ENCODE measurements at places on chromosomes 4 and X.
A peak's percentile ranks its signal among the peaks of the same experiment; 100 is the strongest.

GRCh38 chr4:161364681-161365080, 799.1 kb downstream of the FSTL5 start:
- H3K27me3 ChIP-seq: no peaks in the 10 kb centered on the region
- no peak overlapping the region for H3K27ac ChIP-seq
- H3K36me3 ChIP-seq: no peaks in the 10 kb centered on the region
- DNase-seq: no peak
- H3K4me3 ChIP-seq: no peak overlapping the region

DNA sequence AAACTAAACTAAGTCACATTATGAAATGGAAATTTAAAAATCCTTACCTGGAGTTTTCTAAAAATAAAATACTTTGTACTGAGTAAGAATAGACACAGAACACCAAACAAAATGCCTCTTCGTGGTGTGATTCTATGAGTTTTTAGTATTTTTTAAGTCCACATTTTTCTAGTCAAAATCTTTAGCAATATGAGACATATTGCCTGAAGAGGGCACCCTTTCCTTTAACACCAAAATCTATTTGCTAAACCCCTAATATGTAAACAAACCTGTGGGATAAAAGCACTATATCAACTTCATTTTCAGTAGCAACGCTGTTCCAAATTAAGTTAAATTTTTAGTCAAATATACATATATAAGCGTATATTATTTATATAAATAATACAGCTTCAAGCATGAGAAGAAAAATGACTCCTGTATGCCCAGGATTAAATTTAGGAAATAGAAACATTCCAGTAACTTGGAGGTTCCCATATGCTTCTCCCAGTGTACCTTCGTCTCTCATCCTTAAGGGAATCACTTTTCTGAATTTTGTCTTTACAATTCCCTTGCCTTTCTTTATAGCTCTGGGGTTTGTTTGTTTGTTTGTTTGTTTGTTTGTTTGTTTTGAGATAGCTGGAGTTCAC, 23.0 kb upstream of the PGM2 start:
- no peaks in the 10 kb centered on the region for H3K36me3 ChIP-seq
- DNase-seq: no peak
- no peaks in the 10 kb centered on the region for H3K4me1 ChIP-seq
- H3K27ac ChIP-seq: no peak overlapping the region
- H3K4me3 ChIP-seq: no peak overlapping the region

- H3K4me1 ChIP-seq: no peaks in the 10 kb centered on the region
- no peaks in the 10 kb centered on the region for H3K36me3 ChIP-seq
- H3K27ac ChIP-seq: no peak overlapping the region
- no peak for DNase-seq
- H3K4me3 ChIP-seq: no peak overlapping the region
- H3K27me3 ChIP-seq: no peaks in the 10 kb centered on the region
These were observed 120.6 kb upstream of the TBC1D9 start for GRCh38 chr4:140876615-140877364.

DNA sequence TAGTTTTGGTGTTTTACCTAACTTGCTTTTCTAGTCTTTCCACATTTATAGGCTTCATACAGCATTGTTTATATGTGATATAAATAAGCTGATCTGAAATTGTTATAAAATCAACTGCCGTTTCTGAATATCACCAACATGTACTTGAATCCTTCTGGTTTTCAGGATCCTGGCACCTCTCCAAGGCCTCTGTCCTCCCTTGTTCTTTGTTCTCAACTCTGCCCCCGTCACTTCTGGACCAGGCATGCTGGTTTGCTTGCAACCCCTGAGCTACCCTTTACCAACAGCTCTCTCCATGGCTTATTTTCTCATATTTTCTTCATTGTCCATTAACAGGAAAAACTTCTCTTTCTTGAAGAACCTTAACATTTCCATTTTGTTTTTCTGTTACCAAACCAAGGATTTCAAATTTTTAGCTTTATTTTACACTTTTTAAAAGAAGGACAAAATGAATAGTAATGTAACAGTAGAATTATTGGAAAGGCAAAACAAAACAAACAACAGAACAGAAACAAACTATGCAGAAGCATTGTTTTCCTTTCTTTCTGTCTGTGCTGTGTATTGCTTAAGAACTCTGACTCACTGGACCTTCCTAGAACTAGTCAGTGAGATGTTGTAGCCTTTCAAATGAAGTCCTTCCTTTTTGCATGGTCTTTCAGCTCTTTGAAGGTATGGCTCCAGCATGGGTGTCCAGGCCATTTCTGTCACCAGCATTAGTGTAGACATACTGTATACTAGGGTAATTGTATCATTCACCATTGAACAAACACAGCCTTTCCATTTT, 44.8 kb downstream of the BANK1 start:
- H3K4me3 ChIP-seq: no peak overlapping the region
- peak overlapping the region; percentile 22 for H3K27ac ChIP-seq
- H3K36me3 ChIP-seq: no peaks in the 10 kb centered on the region
- peaks cover 11% of the 10 kb centered on the region for H3K4me1 ChIP-seq
- H3K27me3 ChIP-seq: no peaks in the 10 kb centered on the region

GRCh38 chrX:108397627-108398391, 40.4 kb downstream of the COL4A6 start:
- H3K4me1 ChIP-seq: peaks cover 3% of the 10 kb centered on the region
- no peak for DNase-seq
- H3K36me3 ChIP-seq: no peaks in the 10 kb centered on the region

DNA sequence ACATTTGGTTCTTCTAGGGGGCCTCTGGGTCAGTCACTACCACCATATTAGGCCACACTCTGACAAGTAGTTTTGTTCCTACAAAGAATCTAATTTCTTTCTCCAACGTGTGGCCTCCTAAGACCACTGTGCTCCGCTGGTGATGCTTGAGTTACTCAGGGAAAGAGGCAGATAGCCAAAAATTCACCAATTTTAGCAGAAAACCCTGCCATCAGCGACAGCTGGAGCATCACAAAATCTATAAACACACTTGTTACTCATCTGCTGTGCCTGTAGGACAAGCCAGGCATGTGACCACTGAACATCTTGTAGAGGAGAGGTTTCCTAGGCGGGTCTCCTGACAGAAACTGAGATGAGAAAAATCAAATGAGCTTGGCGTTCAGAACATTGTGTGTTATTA, 105.4 kb downstream of the SYNPO2 start:
- DNase-seq: no peak
- H3K4me3 ChIP-seq: no peak overlapping the region

DNA sequence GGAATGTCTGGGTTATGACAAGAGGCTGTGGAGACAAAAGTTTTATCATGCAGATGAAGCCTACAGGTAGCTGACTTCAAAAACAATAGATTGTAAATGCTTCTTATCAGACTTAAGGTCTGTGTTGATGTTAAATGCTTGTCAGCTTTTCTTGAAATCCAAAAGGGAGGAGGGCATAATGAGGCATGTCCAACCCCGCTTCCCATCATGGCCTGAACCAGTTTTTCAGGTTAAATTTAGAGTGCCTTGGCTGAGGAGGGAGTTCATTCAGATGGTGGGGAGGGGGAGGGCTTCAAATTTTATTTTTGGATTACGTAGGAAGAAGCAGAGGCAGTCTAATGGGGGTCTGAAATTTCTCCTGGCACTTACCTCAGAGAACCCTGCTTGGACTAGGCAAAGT, 207.7 kb upstream of the HDX start:
- H3K4me3 ChIP-seq: no peak overlapping the region
- H3K36me3 ChIP-seq: no peaks in the 10 kb centered on the region
- no peaks in the 10 kb centered on the region for H3K27me3 ChIP-seq
- H3K27ac ChIP-seq: no peak overlapping the region
- no peaks in the 10 kb centered on the region for H3K4me1 ChIP-seq
- DNase-seq: no peak

DNA sequence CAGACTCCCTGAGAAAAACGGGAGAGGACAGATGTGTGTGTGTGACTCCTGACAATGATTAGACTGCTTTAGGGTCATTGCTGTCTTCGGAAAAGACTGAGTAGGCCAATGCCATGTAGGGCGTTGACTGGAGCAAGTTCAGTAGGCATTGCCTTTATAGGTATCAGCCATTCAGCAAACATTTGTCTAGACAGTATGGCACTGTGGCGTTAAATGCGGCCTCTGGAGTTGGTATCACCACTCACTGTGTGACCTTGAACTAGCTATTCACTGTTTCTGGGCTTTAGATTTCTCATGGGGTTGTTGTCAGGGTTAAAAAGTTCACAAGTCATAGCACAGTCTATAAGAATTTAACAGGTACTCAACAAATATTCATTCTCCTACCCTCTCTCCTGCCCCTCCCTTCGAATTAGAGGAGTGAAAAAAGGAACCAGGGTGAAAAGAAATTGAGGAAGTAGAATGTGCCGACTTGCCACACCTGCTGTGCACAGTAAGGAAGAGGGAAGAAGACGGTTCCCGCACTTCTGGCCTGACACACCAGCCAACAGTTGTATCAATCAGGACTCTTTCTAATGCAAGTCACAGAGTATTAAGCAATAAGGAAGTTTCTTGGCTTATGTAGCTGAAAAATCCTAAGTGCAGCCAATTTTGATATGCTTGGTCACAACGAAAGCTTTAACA, 83.2 kb upstream of the PLAC8 start:
- H3K36me3 ChIP-seq: no peaks in the 10 kb centered on the region
- no peaks in the 10 kb centered on the region for H3K27me3 ChIP-seq
- no peak for DNase-seq
- H3K27ac ChIP-seq: peak overlapping the region; percentile 87
- H3K4me3 ChIP-seq: no peak overlapping the region

DNA sequence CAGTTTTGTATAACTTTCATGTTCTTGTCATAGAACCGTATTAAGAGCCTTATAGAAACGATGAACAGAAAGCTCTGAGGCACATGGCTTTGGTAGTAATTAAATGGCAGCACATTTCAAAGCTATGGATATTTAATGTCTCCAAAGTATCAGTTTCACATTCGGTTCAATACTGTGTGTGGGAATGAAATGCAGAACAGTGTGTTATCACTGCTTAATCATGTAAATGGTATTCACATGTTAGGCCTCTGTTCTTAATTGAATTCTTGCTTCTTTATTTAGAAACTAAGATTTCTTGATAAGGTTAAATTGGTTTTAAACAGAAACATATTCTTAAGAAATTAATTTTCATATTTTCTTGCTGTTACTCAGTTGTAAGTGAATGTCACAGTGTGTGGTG, 701.0 kb upstream of the PITX2 start:
- no peak overlapping the region for H3K4me3 ChIP-seq
- H3K4me1 ChIP-seq: no peaks in the 10 kb centered on the region
- H3K27me3 ChIP-seq: no peaks in the 10 kb centered on the region
- DNase-seq: no peak

GRCh38 chrX:111386615-111387233, 25.3 kb downstream of the DCX start:
- no peak overlapping the region for H3K4me3 ChIP-seq
- no peaks in the 10 kb centered on the region for H3K27me3 ChIP-seq
- H3K27ac ChIP-seq: no peak overlapping the region
- DNase-seq: no peak

GRCh38 chrX:119692191-119693039, 553 bp downstream of the SEPTIN6 start:
- H3K27me3 ChIP-seq: no peaks in the 10 kb centered on the region
- H3K27ac ChIP-seq: peak overlapping the region; percentile 76
- peak overlapping the region; percentile 58 for H3K4me3 ChIP-seq
- DNase-seq: no peak
- H3K36me3 ChIP-seq: no peaks in the 10 kb centered on the region
- H3K4me1 ChIP-seq: no peaks in the 10 kb centered on the region

DNA sequence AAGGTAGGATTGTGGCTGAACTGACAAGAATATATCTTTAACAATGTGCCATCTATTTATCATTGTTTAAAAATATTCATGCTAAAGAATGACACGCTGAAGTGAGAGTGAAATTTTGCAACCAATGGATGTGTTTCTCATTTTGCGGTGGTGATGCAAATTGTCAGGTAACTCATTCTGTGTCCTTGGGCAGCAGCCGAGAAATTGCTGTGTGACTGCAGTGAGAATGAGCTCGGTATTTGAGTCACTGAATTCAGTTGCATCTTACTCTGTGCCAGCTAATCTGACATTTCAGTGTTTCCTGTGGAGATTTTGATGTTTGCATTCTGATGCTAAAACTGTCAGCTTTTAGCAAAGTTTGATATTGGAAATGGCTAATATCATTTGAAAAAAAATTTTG, 28.1 kb downstream of the MCUB start:
- peaks cover 3% of the 10 kb centered on the region for H3K4me1 ChIP-seq
- H3K4me3 ChIP-seq: no peak overlapping the region
- no peak for DNase-seq
- H3K27ac ChIP-seq: no peak overlapping the region
- no peaks in the 10 kb centered on the region for H3K36me3 ChIP-seq
- H3K27me3 ChIP-seq: no peaks in the 10 kb centered on the region

DNA sequence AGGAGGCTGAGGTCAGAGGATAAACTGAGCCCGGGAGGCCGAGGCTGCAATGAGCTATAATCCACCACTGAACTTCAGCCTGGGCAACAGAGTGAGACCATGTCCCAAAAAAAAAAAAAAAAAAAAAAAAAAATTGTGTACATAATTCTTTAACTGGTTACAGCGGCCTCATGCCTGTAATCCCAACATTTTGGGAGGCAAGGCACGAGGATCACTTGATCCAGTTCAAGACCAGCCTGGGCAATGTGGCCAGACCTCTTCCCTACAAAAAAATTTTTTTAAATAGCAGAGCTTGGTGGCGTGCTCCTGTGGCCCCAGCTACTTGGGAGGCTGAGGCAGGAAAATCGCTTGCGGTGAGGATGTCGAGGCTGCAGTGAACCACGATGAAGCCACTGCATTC, 9.3 kb downstream of the KLHL15 start:
- DNase-seq: no peak
- no peaks in the 10 kb centered on the region for H3K4me1 ChIP-seq
- no peak overlapping the region for H3K27ac ChIP-seq
- H3K4me3 ChIP-seq: no peak overlapping the region

DNA sequence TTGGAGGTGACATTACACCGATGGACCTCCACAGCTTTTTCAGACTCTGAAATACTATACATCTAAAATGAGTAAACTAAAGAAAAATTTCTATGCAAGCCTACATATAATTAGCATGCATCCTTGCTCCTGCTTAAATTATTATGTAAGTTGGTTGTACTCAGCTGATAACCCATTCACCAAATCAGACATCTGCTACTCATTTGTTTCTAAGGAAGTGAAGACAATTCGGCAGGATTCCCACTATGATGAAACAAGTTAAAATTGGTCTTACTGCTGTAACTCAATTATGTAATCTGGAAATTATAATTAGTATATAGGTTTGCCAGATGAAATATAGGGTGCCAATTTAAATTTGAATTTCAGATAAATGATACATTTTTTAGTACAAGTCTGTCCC, 59.5 kb upstream of the FGF13 start:
- DNase-seq: no peak
- H3K27me3 ChIP-seq: no peaks in the 10 kb centered on the region
- no peak overlapping the region for H3K27ac ChIP-seq
- H3K4me1 ChIP-seq: no peaks in the 10 kb centered on the region

- H3K4me3 ChIP-seq: no peak overlapping the region
- no peaks in the 10 kb centered on the region for H3K36me3 ChIP-seq
- no peak for DNase-seq
- no peaks in the 10 kb centered on the region for H3K4me1 ChIP-seq
These were observed 217.0 kb downstream of the GUCY2F start for GRCh38 chrX:109264878-109265277.
